T-helper 1 cell treated with Interleukin-12 subunit alpha and Interleukin-12 subunit beta and Interleukin-4 antibody, amounts not matched to agents 30 ng/mL and 1 ng/mL, for 36 hours (primary cell): ENCODE measurements at places on chromosomes 6 and 20. TPM values are rescaled to one million over a fixed set of nuclear protein-coding genes. Genes with fewer than 3 reads are reported as not detected.

DSE gene
- 2.6 and 4.0 TPM in 2 replicates for total RNA-seq

TRIM31 gene
- not detected in 2 replicates for total RNA-seq

GPRC6A gene
- total RNA-seq: not detected in 2 replicates

RAET1G gene
- total RNA-seq: not detected in 2 replicates

WDR46 gene
- 68.2 and 70.7 TPM in 2 replicates for total RNA-seq

PLCB4 gene
- total RNA-seq: not detected in 2 replicates

ADGB gene
- total RNA-seq: not detected in 2 replicates

GRM1 gene
- total RNA-seq: not detected in 2 replicates

MOCS3 gene
- 4.8 and 5.1 TPM in 2 replicates for total RNA-seq

PRICKLE4 gene
- 0.59 TPM in 1 of 2 replicates, not detected in the other for total RNA-seq

HMGN4 gene
- 84.5 and 94.7 TPM in 2 replicates for total RNA-seq

SNX21 gene
- total RNA-seq: 0.24 and 0.59 TPM in 2 replicates

DLL1 gene
- total RNA-seq: 0.15 TPM in 1 of 2 replicates, not detected in the other

GTSF1L gene
- total RNA-seq: 0.71 TPM in 1 of 2 replicates, not detected in the other

PROCR gene
- 0.34 and 0.61 TPM in 2 replicates for total RNA-seq

SUPT3H gene
- 7.5 and 8.1 TPM in 2 replicates for total RNA-seq

GABRR2 gene
- total RNA-seq: 1.4 and 1.6 TPM in 2 replicates

OLIG3 gene
- total RNA-seq: 0.10 and 0.17 TPM in 2 replicates

COL12A1 gene
- total RNA-seq: not detected in 2 replicates

RRAGD gene
- 9.5 and 11.5 TPM in 2 replicates for total RNA-seq

PLN gene
- not detected in 2 replicates for total RNA-seq
